ENCODE measurements at places on chromosomes 16 and 17. TPM values are rescaled to one million over a fixed set of nuclear protein-coding genes. Genes with fewer than 3 reads are reported as not detected.
A peak's percentile ranks its signal among the peaks of the same experiment; 100 is the strongest.

DNA sequence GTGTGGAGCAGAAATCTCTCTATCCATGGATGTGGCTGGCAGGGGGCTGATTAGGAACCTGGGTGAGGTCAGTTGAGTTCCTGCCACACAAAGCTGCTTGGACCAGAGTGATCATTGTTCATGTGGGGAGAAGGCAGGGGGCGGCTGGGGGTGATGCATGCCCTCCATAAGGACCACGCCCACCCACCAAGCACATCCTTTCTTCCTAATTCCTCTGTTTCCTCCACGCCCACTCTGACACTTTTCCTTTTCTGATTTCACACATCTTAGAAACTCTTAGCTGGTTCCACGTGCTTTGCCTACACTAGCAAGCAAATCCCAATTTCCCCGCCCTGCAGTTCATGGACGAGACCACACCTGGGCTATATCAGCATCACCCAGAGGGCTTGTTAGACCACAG lies 108.5 kb downstream of the SDK2 start:
- DNase-seq: no peak

GRCh38 chr17:4968486-4969046 lies 949 bp upstream of the SPAG7 start:
- DNase-seq: no peak

- no peak for DNase-seq
Observed at GRCh38 chr17:8701754-8702153, 42.9 kb downstream of the CCDC42 start.

- no peak for DNase-seq
Observed at GRCh38 chr16:61834082-61834481, 202.2 kb downstream of the CDH8 start.

GRCh38 chr16:1470481-1471251 lies 4.2 kb downstream of the CLCN7 start:
- no peak for DNase-seq

DNA sequence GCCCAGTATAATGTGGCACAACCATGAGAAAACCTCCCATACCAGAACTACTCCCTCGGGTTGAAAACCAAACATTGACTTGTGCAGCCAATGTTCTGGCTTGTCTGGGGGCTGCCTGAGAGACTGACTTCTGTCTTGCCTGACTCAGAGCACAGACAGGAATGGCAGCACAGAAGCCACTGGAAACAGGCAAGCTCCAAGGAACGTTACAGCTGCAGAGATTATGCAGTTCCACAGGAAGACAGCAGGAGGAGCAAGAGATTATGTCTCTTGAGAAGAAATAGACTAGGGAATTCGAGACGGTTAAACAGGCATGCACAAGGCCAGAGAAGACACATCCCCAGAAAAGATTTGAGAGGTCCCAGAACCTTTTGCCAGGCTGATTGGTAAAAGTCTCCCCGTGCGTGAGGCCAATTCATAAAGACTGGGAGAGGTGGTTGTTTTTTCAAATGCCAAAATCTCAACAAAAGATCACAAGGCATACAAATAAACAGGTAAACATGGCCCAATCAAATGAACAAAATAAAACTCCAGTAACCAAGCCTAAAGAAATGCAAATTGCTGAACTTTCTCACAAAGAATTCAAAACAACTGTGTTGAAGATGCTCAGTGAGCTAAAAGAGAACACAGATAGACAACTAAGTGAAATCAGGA lies 90.6 kb upstream of the CDH5 start:
- DNase-seq: peak; percentile 71

DNA sequence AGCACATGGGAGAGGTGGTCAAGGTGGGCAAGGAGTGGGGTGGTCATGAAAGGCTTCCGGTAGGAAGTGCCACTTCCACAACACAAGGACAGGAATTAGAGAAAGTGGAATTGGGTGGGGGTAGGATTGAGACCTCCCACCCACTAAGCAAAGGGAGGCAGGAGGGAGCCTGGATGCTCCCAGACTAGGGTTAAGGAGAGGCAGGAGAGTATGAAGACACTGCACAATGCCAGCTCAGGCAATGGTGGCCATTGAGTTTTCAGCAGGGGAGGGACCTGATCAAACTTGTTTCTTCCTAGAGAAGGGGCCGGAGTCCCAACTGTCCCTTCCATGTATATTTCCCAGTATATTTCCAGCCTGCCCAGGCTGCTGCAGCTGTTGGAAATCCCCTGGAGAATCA lies 3.1 kb upstream of the RAB11FIP4 start:
- DNase-seq: no peak

JPH3 gene
- 0.72 TPM for total RNA-seq

MT3 gene
- not detected for total RNA-seq

CCL16 gene
- total RNA-seq: not detected

TRPV2 gene
- total RNA-seq: 35.8 TPM

HAP1 gene
- total RNA-seq: 0.69 TPM

Measured in NCI-H460 (cell line).